Activated CD4-positive, alpha-beta memory T cell treated with anti-CD3 and anti-CD28 coated beads for 36 hours (primary cell): ENCODE measurements at places on chromosomes 3 and 15. TPM values are rescaled to one million over a fixed set of nuclear protein-coding genes. Genes with fewer than 3 reads are reported as not detected.
A peak's percentile ranks its signal among the peaks of the same experiment; 100 is the strongest.

DNA sequence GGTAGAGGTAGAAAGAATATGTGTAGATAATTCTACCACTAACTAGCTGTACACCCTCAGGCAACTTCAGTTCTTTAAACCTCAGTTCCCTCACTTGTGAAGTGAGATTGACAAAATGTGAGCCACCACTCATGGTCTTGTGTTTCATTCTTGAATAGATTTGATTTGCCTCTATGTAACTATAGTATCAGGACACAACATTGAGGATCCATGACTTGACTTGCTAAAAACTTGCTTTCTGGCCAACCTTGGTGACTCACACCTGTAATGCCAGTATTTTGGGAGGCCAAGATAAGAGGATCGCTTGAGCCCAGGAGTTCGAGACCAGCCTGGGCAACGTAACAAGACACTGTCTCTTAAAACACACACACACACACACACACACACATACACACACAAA is 115.8 kb upstream of the FLNB start:
- no peak overlapping the region for H3K4me3 ChIP-seq
- DNase-seq, result no peak
- H3K36me3 ChIP-seq, result peaks cover 12% of the 10 kb centered on the region
- H3K27me3 ChIP-seq, result no peaks in the 10 kb centered on the region

DNA sequence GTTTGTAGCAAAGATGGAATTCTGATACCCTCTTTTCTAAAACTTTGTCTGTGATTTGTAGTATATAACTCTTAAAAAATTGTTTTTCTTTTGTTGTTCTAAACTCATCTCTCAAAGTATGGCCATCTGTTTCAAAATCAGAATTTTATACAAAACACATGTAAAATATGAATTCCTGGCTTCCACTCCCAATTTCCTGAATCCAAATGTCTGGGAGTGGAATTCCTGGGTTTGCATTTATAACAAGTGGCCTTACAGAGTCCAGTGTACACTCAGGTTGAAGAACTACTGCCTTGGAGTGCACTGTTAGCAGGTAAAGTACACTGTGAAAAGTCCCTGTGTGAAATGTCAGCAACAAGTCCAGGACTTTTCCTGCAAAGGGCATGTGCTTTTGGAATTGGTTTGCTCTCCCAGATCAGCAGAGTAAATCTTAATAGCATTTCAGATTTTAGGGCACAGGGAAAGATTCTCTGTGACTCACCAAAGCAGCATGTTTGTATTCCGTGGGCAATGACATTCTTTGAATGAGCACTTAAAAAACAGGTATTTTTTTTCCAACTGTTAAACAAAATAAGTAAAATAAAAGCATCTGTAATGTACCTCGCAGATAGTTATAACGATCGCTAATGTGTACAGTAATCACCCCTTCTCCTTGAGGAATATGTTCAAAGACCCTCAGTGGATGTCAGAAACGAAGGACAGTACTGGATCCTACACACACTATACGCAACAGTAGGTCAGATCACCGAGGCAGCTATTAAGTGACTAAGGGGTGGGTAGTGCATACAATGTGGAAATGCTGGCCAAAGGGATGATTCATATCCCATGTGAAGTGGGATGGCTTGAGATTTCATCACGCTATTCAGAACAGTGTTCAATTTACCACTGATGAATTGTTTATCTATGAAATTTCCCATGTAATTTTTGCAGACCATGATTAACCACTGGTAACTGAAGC is 2.0 kb upstream of the CLDN16 start:
- H3K27ac ChIP-seq, result no peak overlapping the region
- peaks cover 4% of the 10 kb centered on the region for H3K4me1 ChIP-seq
- H3K36me3 ChIP-seq, result no peaks in the 10 kb centered on the region
- no peak for DNase-seq

POLR2H gene
- 100.0 TPM for total RNA-seq

DNA sequence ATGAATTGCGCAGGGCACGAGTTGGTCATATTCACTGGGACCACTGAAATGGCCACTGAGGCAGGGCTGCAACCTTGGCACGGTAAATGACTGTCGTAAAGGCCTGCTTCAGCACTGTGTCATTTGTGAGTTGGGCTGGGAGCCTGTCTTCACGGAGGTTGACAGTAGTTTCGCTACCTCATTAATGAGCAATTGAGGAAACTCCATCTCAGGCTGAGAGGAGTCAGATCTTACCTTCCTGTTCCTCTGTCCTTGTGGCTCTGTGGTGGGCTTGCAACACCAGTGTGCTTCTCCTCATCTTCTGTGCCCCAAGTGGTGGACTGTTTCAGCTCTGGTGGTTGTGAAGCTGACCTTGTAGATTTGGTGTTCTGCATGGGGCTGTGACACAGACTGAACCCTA is 80.1 kb upstream of the EIF1B start:
- H3K36me3 ChIP-seq, result no peaks in the 10 kb centered on the region
- no peak overlapping the region for H3K4me3 ChIP-seq
- no peaks in the 10 kb centered on the region for H3K27me3 ChIP-seq
- DNase-seq, result no peak
- no peak overlapping the region for H3K27ac ChIP-seq
- H3K4me1 ChIP-seq, result no peaks in the 10 kb centered on the region

DNA sequence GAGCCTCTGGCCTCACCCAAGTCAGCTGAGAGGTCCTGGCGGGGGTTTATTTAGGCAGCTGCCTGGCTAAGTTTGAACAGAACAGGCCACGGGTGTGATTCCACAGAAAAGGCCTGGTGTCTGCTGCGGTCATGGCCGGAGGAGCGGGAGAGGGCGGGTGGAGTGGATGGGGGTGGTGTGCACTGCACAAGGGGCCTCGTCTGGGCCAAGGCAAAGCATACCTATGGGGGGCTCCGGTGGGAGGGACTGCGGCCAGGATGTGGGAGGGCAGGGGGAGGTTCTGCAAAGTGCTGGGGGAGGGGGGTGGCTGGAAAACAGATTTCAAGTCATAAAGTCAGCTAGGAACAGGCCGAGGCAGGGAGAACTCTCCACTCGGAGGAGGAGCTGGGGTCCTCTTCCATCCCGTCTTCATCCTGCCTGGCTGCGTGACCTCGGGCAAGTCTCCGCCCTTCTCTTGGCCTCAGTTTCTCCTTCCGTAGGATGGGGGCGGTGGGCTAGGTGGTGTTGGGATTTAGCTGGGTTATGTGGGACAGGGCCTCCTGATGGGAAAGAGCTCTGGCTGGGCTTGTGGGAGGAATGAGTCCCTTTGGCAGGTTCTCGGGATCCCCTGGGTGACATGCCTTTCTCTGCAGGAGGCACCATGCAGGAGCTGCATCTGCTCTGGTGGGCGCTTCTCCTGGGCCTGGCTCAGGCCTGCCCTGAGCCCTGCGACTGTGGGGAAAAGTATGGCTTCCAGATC is 878 bp downstream of the ISLR start:
- H3K27ac ChIP-seq, result no peak overlapping the region
- H3K4me3 ChIP-seq, result no peak overlapping the region
- no peaks in the 10 kb centered on the region for H3K36me3 ChIP-seq

TPRA1 gene
- total RNA-seq, result 18.7 TPM

GRCh38 chr3:157226173-157226847 is 66.4 kb upstream of the CCNL1 start:
- no peak overlapping the region for H3K4me3 ChIP-seq
- peaks cover 7% of the 10 kb centered on the region for H3K4me1 ChIP-seq
- no peak overlapping the region for H3K27ac ChIP-seq
- H3K36me3 ChIP-seq, result no peaks in the 10 kb centered on the region

- DNase-seq, result no peak
- no peak overlapping the region for H3K4me3 ChIP-seq
- no peak overlapping the region for H3K27ac ChIP-seq
- peaks cover 11% of the 10 kb centered on the region for H3K4me1 ChIP-seq
These were observed 176.3 kb upstream of the LMCD1 start for GRCh38 chr3:8325306-8325705.

GRCh38 chr15:32671339-32672325 is 30.1 kb downstream of the SCG5 start:
- H3K27me3 ChIP-seq, result no peaks in the 10 kb centered on the region
- H3K4me3 ChIP-seq, result no peak overlapping the region
- H3K4me1 ChIP-seq, result no peaks in the 10 kb centered on the region
- DNase-seq, result no peak

- H3K36me3 ChIP-seq, result no peaks in the 10 kb centered on the region
- no peaks in the 10 kb centered on the region for H3K4me1 ChIP-seq
- peak; percentile 10 for DNase-seq
- H3K4me3 ChIP-seq, result no peak overlapping the region
- H3K27me3 ChIP-seq, result no peaks in the 10 kb centered on the region
These were observed 378.3 kb upstream of the RGMA start for GRCh38 chr15:93467337-93467736.

GRCh38 chr3:128585974-128586373 is 64.6 kb downstream of the RPN1 start:
- no peaks in the 10 kb centered on the region for H3K36me3 ChIP-seq
- H3K4me3 ChIP-seq, result no peak overlapping the region
- peaks cover 9% of the 10 kb centered on the region for H3K27me3 ChIP-seq
- peaks cover 3% of the 10 kb centered on the region for H3K4me1 ChIP-seq
- no peak for DNase-seq
- no peak overlapping the region for H3K27ac ChIP-seq

DNA sequence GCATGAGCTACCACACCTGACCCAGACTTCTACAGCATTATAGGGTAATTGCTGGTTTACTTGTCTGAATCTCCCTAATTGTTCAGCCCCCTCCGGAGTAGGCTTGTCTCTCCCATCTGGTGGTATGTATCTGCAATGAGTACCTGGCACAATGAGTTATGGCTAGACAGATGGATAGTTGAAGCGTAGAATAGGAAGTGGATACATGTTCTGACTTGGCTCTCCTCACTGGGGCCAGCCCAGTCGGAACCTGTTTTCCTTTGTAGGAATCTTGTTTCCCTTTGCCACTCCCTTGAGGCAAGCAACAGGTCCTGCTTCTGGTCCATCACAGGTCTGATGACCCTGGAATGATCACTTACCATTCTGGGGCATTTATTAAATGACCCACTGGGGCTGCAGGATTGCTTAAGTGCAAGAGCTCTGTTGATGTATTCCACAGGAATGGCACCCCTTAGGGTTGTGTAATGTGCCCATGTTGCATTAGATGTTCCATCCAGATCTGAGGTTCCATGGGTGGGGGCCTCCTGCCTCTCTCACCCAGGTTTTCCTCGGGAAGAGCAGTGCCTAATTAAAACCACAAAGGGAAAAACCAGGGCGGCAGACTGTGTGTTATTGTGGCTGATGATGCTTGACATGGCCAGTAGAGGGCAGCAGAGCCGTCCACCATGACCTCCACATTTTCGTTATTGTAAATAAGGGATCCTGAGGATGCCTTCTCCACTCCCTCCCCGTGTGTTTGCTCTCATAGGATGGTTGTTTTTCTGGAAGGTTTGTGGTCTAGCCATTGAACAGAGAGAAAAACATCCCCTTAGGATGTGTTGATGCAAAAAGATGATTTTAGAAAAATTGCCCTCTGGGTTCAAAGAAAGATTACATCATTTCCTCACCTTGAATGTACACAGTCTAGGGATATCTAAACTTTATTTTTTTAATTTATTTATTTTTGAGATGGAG is 58.0 kb downstream of the CMTM8 start:
- H3K4me1 ChIP-seq, result peaks cover 39% of the 10 kb centered on the region
- peak overlapping the region; percentile 44 for H3K4me3 ChIP-seq
- peak overlapping the region; percentile 63 for H3K27ac ChIP-seq
- DNase-seq, result peak; percentile 76
- H3K36me3 ChIP-seq, result no peaks in the 10 kb centered on the region

DNA sequence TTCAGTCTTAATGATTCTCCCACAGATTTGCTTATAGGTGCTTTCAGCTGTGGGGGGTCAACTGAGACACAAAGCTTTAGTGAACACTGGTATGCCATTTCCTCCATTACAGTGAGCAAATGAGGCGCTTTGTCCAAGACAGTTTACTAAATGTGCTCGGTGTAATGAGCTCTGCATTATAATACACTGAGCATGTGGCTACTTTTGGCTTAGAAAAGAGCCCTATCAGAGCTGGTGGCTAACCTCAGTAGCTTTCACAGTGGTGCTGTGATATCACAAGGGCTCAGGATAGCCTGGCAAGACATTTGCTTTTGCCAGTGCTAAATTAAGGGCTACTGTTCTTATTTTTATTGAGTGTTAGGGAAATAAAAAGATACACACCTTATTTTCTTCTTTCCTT is 749.7 kb upstream of the ARPP21 start:
- no peak overlapping the region for H3K27ac ChIP-seq
- no peaks in the 10 kb centered on the region for H3K36me3 ChIP-seq
- H3K4me1 ChIP-seq, result no peaks in the 10 kb centered on the region
- no peaks in the 10 kb centered on the region for H3K27me3 ChIP-seq

DNA sequence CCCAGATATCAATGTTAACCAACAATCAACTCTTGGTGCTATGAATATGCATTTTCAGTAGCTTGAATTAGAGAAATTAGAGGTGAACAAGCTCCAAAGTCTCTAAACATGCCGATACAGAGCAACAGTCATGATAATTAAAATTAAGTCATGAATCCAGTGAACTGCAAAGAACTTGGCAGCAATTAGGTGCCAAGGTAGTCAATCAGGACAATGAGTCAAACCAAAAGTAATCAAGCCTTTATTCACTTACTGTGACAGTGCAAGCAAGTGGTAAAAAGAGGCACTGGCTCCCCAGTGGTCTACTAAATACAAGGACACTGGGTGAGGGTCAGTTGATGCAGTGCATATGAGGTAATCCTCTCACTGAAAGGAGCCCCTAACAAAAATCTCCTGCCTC is 1.8 kb downstream of the ZNF770 start:
- H3K4me3 ChIP-seq, result peak overlapping the region; percentile 97
- no peaks in the 10 kb centered on the region for H3K27me3 ChIP-seq
- H3K27ac ChIP-seq, result peak overlapping the region; percentile 100
- DNase-seq, result no peak
- peaks cover 32% of the 10 kb centered on the region for H3K4me1 ChIP-seq

DNA sequence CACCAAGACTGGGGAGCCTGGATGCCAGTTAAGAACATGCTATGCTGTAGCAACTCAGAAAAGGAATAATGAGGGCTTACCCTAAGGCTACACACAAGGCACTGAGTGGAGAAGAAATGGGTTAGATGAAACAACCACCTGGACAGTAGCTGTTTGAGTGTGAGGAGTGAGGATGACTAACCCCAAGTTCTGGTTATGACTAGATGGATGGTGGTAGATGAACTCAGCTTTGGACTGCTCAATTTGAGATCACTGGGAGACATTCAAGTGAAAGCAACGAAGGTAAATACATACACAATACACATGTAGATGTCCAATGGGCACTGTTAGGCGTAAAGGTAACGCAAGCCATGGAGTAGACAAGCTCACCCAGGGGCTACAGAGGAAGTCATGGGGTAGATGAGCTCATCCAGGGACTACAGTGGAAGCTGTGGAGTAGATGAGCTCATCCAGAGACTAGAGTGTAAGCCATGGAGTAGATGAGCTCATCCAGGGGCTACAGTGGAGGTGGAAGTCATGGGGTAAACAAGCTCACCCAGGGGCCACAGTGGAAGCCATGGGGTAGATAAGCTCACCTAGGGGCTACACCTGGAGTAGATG is 98.3 kb downstream of the ANO10 start:
- H3K27me3 ChIP-seq, result no peaks in the 10 kb centered on the region
- DNase-seq, result peak; percentile 47
- H3K4me3 ChIP-seq, result no peak overlapping the region
- H3K27ac ChIP-seq, result no peak overlapping the region
- H3K36me3 ChIP-seq, result peaks cover 31% of the 10 kb centered on the region

GRCh38 chr3:164194842-164195241 is 883.5 kb downstream of the SI start:
- H3K4me1 ChIP-seq, result no peaks in the 10 kb centered on the region
- no peak overlapping the region for H3K27ac ChIP-seq
- no peak overlapping the region for H3K4me3 ChIP-seq
- no peak for DNase-seq

GRCh38 chr3:62065985-62066693 is 307.2 kb downstream of the FEZF2 start:
- H3K36me3 ChIP-seq, result no peaks in the 10 kb centered on the region
- H3K4me3 ChIP-seq, result no peak overlapping the region
- H3K27ac ChIP-seq, result no peak overlapping the region
- no peaks in the 10 kb centered on the region for H3K4me1 ChIP-seq
- no peaks in the 10 kb centered on the region for H3K27me3 ChIP-seq
- no peak for DNase-seq
